NCI-H1930 (cell line): ENCODE measurements at places on chromosomes 6 and 20.
A peak's percentile ranks its signal among the peaks of the same experiment; 100 is the strongest.

GRCh38 chr6:164859816-164860215 is 449.6 kb downstream of the C6orf118 start:
- DNase-seq: no peak

- no peak for DNase-seq
Observed at GRCh38 chr6:47162793-47163192, 120.7 kb upstream of the ADGRF1 start.

- DNase-seq: no peak
Observed at GRCh38 chr6:100462706-100463629, 1.8 kb downstream of the SIM1 start.

- DNase-seq: no peak
Observed at GRCh38 chr20:397432-398237, 10.5 kb upstream of the RBCK1 start.

DNA sequence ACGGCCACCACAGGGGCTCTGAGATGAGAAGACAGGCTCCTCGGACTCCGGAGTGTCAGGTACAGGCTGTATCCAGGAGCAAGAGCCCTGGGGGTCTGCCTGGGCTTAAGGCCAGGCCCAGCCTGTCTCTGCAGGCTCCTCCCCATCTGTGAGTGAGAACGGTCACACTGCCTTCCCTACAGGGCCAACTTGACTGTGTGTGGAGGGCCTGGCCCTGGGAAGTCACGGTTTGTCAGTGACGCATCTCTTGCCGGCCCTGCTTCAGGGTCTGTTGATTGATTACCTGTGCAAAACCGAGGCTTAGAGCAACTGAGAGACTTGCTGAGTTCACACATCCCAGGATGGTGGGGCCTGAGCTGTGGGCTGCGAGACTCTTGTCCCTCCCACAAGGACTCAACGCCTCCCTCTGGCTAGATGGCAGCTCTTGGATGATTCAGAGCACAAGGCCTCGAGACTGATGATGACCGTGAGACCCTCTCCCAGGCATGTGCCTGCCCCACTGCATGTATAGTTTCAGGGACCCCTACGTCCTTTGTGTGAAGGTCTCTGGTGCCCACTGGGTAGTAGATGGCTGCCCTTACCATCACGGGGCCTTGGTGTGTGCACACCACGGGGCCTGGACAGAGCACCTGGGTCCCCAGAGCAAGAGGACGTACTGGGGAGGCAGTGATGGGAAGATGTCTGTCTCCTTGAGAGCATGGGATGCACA is 5.9 kb downstream of the RBM38 start:
- DNase-seq: no peak

- DNase-seq: no peak
Observed at GRCh38 chr6:34922177-34922663, 33.2 kb downstream of the ANKS1A start.

GRCh38 chr20:49356676-49357075 is 78.8 kb upstream of the ZNFX1 start:
- no peak for DNase-seq

GRCh38 chr6:6407071-6407741 is 86.7 kb upstream of the F13A1 start:
- DNase-seq: no peak

DNA sequence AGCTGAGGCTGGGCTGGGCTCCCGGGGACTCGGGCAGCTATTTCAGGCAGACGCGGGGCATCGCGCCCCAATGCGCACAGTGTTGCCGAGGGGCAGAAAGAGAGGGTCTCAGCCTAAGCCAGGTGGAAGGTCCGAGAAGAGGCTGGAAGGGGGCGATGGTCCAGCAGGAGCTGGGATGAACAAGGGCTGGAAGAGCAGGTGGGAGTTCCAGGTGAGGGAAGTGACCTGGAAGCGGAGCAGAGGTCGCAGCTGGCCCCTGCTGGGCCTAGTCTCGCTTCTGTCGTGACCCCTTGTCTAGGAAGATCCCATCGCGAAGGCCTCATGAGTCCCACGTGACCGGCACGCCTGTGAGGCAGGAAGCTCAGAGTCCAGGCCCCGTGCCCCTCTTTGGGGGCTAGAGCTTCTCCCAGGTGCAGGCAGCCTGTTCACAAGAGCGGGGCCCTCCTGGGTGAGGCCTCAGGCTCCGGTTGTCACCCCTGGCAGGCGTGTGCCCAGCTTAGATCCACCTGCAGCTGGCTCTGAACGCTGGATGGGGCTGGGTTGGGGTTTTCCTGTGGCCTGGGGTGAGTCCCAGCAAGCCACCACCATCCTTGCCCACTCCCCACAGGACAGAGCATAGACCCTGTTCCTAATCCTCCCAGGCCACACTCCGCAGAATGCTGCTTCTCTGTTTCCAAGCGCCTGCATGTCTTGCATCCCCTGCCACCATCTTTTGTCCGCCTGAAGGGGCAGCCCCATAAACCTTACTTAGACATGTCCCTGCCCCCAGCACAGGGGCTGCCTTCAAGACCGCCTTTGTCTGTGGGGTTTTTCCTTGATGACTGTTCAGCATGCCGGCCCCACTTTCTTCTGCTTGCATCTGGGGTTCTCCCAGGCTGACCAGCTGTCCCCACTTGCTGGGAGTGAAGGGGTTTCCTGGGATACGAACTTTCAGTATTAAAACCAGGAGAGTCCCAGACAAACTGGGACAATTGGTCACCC is 15.1 kb downstream of the SLC22A3 start:
- DNase-seq: no peak

GRCh38 chr6:7270320-7271204 is 42.4 kb downstream of the SSR1 start:
- DNase-seq: no peak

DNA sequence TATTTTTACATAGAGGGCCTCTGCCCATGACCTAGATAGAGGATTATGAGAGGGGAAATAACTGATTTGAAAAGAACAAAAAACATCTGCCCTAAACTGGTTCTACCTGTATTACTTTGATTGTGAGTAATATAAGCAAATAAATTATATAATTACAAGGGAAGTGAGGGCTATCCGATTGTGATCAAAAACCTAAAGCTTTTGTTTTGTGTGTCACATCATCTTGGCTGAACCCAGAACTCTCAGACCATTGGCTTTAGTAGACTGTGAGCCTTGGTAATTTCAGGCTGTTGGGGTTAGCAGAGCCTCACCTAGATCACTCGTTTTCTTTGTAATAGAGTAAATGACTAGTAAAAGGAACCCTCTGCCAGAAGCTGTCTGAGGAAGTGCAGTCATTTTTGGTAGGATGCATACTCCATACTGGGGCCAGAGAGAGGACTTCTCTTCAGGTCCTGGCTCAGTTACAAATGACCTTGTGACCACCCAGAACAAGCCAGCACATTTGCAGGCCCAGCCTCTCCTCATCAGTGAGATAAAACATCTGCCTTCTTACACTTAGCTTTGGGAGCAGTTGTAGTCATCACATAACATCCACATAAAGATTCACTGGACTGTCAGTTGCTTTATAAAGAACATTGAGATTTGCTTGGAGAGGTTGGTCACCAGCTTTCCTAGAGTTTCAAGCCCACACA is 13.5 kb downstream of the STK35 start:
- DNase-seq: no peak

DNA sequence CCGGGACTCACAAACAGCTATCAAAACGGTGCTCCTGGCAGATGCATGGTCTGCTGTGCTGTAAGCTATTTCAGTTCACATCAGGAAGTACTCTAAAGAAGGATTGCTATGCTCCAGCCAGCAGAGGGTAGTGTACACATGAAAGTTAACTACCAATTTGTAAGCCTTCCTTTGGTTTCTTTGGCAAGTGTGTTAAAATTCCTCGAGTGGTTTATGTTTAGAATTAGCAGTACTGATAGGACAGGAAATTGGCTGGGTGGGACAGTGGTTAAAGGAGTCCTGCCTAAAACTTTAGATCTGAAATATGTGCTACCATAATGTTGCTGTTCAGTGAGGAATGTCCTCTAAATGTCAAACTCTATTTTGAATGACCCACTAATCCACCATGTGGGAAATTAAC is 47.4 kb downstream of the TRMT11 start:
- DNase-seq: peak; percentile 23

DNA sequence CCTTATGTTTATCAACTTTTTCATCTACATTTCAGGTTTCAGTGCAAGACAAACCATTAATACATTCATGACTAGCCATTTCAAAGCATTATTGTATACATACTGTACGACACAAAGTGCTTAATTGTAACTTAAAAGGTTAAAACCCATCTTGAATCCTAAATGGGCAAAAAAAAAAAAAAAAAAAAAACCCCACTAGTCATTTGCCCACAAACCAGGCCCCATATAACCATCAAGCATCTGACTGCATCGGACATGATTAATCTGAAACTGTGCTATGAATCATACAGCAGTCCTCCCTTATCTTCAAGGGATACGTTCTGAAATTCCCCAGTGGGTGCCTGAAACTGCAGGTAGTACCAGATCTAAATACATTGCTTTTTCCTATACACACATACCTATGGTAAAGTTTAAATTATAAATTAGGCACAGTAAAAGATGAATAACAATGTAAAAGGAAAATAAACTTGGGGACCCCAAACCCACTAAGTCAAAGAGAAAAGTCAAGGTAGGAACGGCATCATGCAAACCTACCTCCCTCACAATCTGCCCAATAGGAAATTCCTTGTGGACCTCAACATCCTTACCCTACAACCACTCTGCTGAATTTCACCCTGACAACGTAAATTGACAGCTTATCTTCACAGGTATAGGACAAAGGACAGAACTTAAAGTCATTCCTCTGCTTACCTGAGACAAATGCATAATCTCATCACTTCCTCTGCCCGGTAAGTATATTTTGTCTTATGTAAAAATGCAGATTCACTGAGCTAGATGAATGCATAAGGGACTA is 14.3 kb downstream of the B4GALT5 start:
- DNase-seq: no peak

DNA sequence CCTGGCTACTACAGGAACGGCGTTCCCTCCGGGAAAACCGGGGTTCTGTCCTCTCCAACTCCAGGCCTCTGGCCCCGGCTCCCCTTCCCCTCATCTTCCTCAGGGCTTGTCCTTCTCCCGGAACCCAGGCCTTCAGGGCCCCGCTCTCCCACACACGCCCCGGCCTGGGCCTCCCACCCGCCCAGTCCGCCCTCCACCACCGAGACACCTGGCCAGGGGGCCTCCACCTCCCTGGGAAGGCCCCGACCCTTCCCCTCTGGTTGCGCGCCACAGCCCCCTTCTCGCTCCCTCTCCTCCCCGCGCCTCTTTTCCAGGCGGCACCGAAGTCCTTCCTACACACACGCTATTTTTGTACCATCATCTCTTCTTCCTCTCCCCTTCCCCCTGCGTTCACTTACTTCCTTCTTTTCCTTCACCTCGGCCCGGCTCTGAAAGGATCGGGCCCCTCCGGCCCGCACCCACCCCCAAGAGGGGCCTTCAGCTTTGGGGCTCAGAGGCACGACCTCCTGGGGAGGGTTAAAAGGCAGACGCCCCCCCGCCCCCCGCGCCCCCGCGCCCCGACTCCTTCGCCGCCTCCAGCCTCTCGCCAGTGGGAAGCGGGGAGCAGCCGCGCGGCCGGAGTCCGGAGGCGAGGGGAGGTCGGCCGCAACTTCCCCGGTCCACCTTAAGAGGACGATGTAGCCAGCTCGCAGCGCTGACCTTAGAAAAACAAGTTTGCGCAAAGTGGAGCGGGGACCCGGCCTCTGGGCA is 1.3 kb upstream of the SIRPA start:
- DNase-seq: no peak

DNA sequence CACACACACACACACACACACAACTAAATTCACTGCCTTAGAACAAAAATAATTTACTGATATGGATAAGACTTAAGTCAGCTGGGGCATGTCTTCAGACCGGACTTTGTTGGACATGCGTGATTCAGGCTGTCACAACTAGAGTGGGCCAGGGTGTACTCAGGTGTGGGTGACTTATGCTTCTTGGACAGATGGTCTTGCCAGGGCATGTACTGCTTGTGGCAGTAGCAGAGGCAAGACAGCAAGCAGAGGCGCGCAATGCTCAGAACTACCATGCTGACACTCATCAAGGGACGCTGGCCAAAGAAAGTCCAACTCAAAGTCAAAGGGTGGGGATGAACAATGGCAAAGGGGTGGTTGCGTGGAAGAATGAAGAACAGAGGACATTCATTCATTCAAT is 437.5 kb downstream of the CBLN4 start:
- DNase-seq: no peak

- no peak for DNase-seq
Observed at GRCh38 chr6:11992086-11992485, 20.0 kb upstream of the HIVEP1 start.

GRCh38 chr20:4162766-4163165 is 147.4 kb upstream of the RNF24 start:
- DNase-seq: no peak

DNA sequence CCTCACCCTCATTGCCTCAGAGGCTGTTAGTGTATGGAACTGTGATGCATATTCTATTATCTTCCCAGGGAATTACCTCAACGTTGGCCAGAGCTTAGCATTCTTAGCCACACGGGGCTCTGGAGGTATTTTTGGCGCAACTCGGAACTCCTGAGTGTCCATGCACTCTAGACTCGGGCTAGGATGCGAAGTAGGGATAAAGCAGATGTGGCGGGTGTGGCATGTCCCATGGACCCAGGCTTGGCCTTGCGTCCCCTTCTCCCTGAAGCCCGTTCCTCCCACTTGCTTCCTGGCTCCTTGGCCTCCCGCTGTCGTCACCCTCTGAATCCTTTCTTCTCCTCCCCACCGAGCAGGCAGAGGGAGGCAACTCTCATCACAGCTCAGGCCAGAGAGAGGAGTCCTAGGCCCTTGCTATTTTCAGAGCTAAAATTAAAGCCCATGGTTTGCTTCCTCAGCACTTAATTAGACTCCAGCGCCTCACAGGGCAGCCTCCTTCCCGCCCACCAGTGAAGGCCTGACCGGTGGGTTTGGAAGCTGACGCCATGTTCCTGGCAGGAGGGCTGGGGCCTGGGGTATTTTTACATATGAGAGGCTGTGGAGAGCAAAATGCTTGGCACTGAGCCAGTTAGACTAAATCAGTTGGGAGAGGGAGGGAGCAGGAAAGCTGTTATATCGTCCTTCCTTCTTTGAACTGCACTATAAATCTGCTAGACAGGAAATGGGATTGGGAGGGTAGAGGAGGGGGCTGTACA is 138.7 kb downstream of the FOXO3 start:
- DNase-seq: no peak

DNA sequence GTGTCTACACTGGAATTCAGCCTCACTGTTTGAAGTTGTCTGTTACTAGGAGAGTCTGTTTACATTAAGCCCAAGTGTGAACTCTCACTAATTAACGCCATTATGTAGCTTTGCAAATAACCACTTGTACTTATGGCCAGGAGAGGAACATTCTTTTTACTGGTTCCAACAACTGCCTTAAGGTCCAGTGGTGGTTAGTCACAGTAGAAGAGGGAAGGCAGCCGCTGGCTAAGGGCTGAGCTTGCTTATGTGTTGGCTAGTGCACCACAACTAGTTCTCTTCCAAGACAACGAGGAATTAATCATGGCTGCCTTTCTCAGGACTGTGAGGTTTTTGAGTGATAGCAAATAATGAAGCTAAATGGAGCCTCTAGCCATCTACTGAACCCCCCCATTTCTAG is 14.9 kb upstream of the SLC22A23 start:
- no peak for DNase-seq

- no peak for DNase-seq
Observed at GRCh38 chr6:25053875-25054371, 118.2 kb upstream of the RIPOR2 start.
